ENCODE measurements at places on chromosomes 7 and 10.

- H3K36me3 ChIP-seq, result no peaks in the 10 kb centered on the region
- H3K4me3 ChIP-seq, result no peak overlapping the region
- no peak for DNase-seq
- H3K27me3 ChIP-seq, result no peaks in the 10 kb centered on the region
- no peak overlapping the region for H3K27ac ChIP-seq
- H3K4me1 ChIP-seq, result no peaks in the 10 kb centered on the region
Observed at GRCh38 chr7:42790196-42790595, 121.7 kb downstream of the C7orf25 start.

- H3K4me3 ChIP-seq, result peak overlapping the region; percentile 96
- peak overlapping the region; percentile 98 for H3K27ac ChIP-seq
- H3K27me3 ChIP-seq, result no peaks in the 10 kb centered on the region
Observed at GRCh38 chr10:63522277-63522687, 1.1 kb downstream of the REEP3 start.

GRCh38 chr10:73439605-73440312, 6.4 kb upstream of the MSS51 start:
- H3K4me1 ChIP-seq, result no peaks in the 10 kb centered on the region
- H3K4me3 ChIP-seq, result no peak overlapping the region
- DNase-seq, result no peak
- no peaks in the 10 kb centered on the region for H3K27me3 ChIP-seq

DNA sequence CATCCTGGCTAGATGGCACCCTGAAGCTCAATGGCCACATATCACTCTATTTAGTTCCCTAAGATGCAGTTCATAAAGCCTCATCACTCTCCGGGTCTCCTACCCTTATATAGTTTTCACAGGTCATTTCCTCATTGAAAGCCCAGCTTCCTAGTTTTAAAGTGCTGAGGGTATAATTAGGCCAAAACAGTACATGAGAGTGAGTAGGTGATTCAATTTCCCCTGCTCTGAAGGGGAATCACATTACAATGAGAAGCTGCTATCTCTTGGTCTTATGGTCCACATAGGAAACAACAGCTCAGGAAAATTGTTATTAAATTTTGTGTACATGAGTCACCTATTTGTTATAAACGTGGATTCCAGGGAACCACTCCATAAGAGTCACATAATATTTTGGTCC, 162.0 kb downstream of the SEMA3E start:
- H3K36me3 ChIP-seq, result no peaks in the 10 kb centered on the region
- DNase-seq, result no peak
- no peak overlapping the region for H3K4me3 ChIP-seq
- no peaks in the 10 kb centered on the region for H3K4me1 ChIP-seq
- H3K27me3 ChIP-seq, result no peaks in the 10 kb centered on the region

- no peak overlapping the region for H3K27ac ChIP-seq
- H3K36me3 ChIP-seq, result no peaks in the 10 kb centered on the region
- H3K4me3 ChIP-seq, result no peak overlapping the region
- H3K4me1 ChIP-seq, result peaks cover 19% of the 10 kb centered on the region
- no peaks in the 10 kb centered on the region for H3K27me3 ChIP-seq
- no peak for DNase-seq
Observed at GRCh38 chr10:120460186-120460585, 3.2 kb downstream of the PLPP4 start.

- no peaks in the 10 kb centered on the region for H3K36me3 ChIP-seq
- no peak for DNase-seq
- H3K27ac ChIP-seq, result no peak overlapping the region
- no peaks in the 10 kb centered on the region for H3K27me3 ChIP-seq
- no peaks in the 10 kb centered on the region for H3K4me1 ChIP-seq
Observed at GRCh38 chr7:56026538-56026937, 24.7 kb downstream of the PSPH start.

GRCh38 chr10:6321880-6322279, 119.1 kb downstream of the PFKFB3 start:
- H3K4me1 ChIP-seq, result no peaks in the 10 kb centered on the region
- no peaks in the 10 kb centered on the region for H3K36me3 ChIP-seq
- no peaks in the 10 kb centered on the region for H3K27me3 ChIP-seq
- no peak for DNase-seq
- H3K27ac ChIP-seq, result no peak overlapping the region
- H3K4me3 ChIP-seq, result no peak overlapping the region

DNA sequence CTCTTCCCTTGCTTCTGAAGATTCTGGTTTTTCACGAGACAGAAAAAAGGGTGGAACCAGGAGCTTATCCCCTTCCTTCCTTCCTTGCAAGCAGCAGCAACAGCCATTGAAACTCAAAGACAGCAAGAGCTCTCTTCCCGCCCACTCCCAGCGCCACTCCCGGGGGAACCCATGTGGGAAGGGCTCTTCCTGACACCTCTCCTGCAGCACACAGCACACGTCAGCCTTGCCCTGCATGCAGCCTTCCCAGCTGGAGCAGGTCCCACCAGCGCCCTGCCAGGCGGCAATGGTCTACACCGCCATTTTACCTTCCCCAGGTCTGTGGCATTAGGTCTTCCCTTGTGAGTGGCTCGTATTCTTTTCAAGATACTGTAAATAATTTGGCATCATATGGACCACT, 161.8 kb downstream of the MGMT start:
- H3K27me3 ChIP-seq, result no peaks in the 10 kb centered on the region
- H3K36me3 ChIP-seq, result no peaks in the 10 kb centered on the region
- DNase-seq, result no peak
- H3K4me3 ChIP-seq, result no peak overlapping the region
- peaks cover 6% of the 10 kb centered on the region for H3K4me1 ChIP-seq

GRCh38 chr7:17746020-17746530, 194.2 kb downstream of the SNX13 start:
- H3K36me3 ChIP-seq, result no peaks in the 10 kb centered on the region
- no peaks in the 10 kb centered on the region for H3K27me3 ChIP-seq
- no peak for DNase-seq

DNA sequence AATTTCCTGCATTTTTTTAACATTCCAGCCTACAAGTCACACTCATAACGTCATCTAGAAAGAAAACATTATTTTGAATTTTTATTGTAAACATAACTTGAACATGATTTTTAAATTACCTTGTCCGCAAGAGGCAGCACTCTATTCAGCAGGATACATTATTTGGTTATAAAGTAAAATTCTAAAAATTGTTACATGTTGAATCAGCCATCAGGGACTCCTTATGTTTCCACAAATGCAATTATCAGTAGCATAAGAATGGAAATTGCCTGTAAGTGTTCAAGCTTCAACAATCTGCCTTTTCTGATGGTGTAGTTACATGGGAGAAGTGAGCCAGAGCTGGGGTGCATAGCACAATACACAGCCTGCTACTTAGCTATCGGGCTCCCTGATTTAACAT, 97.5 kb downstream of the ZNF365 start:
- H3K4me3 ChIP-seq, result no peak overlapping the region
- DNase-seq, result no peak
- no peaks in the 10 kb centered on the region for H3K36me3 ChIP-seq

DNA sequence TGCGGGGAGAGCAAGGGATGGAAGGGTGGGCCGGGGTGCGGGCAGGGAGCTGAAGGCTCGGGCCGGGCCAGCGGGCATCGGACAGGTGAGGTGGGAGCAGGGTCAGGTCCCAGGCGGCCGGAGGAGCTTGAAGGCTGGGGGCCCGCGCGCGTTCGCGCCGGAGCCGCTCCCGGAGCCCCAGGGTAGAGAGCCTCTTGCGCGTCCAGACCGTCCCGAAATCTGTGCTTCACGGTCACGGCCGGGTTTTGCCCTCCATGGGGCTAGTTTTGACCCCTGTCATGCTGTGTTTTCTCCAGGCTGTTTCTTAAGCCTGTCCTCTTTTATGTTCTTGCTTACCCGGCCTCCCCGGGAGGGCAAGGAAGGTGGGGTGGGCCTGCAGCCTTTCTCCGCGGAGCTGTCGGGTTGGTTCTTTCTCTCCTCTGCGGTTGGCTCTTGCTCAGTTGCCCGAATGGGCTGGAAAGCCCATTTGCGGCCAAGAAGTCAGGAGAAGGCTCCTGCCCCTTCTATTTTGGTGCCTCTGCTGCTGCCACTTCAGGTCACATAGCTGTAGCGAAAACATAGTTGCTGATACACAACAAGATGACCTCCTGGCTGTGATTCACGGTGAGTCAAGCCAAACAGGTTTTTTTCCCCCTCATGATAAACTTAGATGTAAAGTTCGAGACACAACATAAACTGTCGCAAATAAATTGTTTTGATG, 650 bp downstream of the UBE2D1 start:
- H3K4me1 ChIP-seq, result peaks cover 20% of the 10 kb centered on the region
- peak overlapping the region; percentile 97 for H3K4me3 ChIP-seq
- H3K27me3 ChIP-seq, result no peaks in the 10 kb centered on the region
- no peak for DNase-seq
- H3K36me3 ChIP-seq, result no peaks in the 10 kb centered on the region

GRCh38 chr7:82823073-82823472, 339.6 kb downstream of the PCLO start:
- H3K4me1 ChIP-seq, result no peaks in the 10 kb centered on the region
- no peak overlapping the region for H3K4me3 ChIP-seq
- H3K27ac ChIP-seq, result no peak overlapping the region
- H3K36me3 ChIP-seq, result no peaks in the 10 kb centered on the region
- no peak for DNase-seq
- H3K27me3 ChIP-seq, result no peaks in the 10 kb centered on the region

- DNase-seq, result no peak
- H3K27me3 ChIP-seq, result no peaks in the 10 kb centered on the region
- peak overlapping the region; percentile 11 for H3K4me3 ChIP-seq
- H3K36me3 ChIP-seq, result no peaks in the 10 kb centered on the region
- no peaks in the 10 kb centered on the region for H3K4me1 ChIP-seq
Observed at GRCh38 chr7:42945821-42946626, 13.8 kb downstream of the MRPL32 start.

GRCh38 chr7:875051-875450, 1.3 kb upstream of the GET4 start:
- H3K36me3 ChIP-seq, result peaks cover 31% of the 10 kb centered on the region
- H3K4me3 ChIP-seq, result no peak overlapping the region
- peaks cover 43% of the 10 kb centered on the region for H3K4me1 ChIP-seq
- peak overlapping the region; percentile 91 for H3K27ac ChIP-seq
- no peak for DNase-seq
